Stimulated activated CD4-positive, alpha-beta T cell treated with anti-CD3 and anti-CD28 coated beads, Interleukin-15, amount 100 ng/mL, for 1 hour (primary cell): ENCODE measurements at places on chromosomes 2 and 18.

DNA sequence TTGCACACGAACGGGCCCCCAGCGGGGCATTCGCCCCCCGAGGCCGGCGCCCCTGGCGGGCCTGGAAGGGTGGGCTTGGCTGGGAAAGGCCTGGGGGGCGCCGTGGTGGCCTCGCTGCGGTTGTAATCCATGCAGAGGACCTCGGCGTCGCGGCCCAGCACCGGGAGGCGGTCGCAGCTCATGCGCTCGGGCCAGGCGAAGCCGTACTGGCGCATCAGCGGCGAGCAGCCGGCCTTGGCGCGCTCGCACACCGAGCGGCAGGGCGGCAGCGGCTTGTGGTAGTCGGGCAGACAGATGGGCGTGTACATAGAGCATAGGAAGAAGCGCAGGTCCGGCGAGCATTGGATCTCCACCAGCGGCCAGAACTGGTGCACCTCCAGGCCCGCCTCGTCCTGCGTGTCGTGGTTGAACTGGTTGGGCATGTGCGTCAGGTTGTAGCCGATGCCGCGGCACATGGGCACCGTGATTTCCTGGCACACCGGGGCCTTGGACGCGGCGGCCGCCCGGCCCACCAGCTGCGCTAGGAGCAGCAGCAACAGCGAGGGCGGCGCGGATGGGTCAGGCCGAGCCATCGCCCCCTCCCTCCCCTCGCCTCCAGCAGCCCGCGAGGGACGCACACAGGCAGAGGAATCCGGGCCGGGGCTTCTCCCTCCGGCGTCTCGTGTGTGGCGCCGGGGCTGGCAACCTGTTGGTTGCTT, 1.4 kb downstream of the FZD5 start:
- no peak for DNase-seq

DNA sequence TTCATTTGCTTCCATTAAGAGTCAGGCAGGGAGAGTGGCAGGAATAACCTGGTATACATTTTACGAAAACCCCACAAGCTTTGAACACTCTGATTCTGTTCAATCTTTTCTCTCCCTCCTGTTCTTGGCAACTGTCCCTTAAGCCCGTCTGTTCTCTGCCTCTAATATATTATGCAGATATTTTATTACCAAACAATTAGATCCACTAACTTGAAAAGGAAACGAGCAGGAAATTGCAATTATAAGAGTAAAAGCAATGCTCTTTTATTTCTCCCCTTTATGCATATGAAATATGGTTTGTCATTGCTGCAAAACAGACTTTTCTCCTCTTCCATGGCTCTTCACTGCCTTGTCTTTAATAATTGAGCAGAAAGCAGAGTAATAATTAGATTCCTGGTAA, 149.1 kb upstream of the CELF4 start:
- DNase-seq, result no peak

DNA sequence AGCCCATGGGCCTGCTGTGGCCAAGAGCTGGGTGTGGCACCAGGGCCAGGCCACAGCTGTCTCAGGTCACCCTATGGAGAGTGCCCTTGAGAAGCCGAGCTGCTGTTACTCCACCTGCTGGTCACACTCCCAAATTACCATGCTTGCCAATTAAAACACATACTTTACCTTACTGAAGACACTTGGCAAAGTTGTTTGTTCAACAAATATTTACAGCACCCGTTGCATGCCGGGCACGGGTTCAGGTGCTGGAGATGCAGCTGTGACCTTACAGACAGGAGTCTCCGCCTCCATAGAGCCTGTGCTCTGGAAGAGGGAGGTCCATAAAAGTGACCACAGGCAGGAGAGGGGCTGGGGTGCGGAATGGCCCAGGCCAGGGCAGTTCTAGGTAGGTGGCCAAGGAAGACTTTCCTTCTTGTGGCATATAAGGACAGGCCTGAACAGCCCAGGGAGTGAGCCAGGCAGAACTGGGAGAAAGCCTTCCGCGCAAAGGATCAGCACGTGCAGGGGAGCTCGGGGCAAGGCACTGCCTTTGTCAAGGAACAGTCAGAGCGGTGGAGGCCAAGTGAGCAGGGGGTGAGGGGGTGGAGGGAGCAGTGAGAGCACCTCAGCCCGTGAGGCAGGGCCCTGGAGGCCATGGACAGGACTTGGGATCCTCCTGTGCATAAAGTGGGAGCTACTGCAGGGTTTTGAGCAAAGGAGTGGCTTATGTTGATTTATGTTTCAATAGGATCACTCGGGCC, 23.6 kb upstream of the RBM44 start:
- DNase-seq, result peak; percentile 8

DNA sequence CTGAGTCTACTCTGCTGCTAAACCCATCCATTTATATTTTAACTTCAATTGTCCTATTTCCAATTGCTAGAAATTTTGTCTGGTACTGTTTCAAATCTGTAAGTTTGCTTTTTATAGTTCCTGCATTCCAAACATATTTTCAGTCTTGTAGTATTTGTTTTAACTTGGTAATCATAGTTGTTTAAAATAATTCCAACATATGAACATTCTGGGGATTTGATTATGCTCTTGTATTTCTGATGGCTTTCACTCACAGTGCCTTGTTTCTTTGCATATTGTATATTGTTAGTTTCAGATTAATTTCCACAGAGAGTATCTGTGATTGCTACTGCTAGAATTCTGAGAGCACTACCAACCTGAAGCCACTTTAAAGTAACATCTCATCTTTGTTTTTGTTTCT, 202.4 kb downstream of the ETAA1 start:
- no peak for DNase-seq

DNA sequence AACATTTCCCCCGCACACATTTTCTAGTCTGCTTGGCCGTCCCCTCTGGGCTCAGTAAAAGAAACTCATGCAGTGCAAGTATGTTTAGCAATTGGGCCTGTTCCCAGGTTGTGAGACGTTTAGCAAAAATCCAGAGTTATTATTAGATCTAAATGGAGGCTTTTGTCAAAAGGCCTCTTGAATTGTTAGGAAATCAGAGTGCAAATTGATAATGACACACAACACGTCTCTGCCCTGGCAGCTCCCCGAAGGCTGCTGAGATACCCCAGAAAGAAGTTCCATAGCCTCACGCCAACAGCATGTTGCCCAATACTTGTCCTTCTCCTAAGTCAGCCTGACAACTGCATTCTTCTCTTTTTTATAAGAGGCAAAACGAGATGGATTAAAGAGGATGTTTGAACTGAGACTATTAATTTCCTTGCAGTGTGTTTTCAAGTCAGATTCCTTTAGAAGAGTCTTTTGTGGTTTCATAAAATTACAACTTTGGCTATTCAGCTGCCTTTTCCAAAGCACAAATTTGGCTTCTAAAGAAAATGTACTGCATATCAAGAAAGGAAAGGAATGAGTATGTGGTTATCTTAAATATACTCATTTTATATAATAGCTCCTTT, 202.2 kb downstream of the TRIB2 start:
- DNase-seq, result no peak

DNA sequence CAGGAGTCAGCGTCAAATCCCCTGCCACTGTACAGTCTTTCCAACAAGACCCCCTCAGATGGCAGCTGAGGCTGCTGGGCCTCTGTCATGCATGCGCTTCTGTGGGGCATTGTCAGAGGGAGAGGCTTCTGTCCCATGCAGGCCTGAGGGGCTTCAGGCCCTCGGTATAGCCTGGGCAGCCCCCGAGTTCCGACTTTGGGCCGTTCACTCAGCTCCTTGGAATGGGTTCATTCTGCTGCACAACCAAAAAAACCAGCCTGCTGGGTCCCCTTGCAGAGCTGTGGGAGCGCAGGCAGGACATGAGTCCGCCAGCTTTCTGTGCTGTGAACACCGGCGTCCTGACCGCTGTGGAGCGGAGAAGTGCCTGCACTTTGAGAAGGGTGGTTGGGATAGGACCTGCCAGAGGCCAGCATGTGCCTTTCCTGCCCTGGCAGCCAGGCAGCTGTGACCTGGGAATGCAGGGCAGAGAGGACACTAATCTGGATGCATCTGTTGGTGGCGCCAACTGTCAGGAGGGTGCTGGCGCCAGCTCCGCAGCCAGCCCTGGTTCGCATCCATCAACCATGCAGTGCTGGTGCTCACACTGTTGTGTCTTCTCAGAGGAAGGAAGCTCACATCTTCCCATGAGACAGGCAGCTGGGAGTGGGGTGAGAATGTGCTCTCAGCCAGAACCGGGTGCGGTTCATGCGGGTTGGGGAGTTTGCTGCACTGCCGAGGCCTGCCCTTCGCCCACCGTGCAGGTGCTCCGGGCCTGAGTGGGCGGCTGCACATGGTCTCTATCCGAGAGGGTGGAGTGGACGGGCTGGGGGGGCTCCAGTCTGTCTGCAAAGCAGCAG, 14.3 kb downstream of the ARHGEF4 start:
- no peak for DNase-seq

DNA sequence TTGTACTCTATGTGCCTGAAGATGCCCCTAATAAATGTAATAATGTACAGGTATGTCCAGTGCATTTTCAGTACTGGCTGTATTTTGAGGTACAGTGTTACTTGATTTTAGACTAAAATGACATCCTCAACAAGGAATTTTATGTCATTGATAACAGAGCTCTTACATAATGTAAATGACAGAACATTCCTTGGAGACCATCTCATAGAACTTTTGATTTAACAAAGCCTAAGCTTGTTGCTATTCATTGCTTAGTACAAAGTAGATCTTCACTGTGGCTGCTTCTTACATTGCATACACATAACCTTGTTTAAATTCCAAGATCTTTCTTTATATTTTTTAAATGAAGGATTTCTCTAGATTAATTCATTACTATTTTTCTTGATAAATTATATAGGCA, 24.1 kb downstream of the DYNC1I2 start:
- DNase-seq, result no peak

DNA sequence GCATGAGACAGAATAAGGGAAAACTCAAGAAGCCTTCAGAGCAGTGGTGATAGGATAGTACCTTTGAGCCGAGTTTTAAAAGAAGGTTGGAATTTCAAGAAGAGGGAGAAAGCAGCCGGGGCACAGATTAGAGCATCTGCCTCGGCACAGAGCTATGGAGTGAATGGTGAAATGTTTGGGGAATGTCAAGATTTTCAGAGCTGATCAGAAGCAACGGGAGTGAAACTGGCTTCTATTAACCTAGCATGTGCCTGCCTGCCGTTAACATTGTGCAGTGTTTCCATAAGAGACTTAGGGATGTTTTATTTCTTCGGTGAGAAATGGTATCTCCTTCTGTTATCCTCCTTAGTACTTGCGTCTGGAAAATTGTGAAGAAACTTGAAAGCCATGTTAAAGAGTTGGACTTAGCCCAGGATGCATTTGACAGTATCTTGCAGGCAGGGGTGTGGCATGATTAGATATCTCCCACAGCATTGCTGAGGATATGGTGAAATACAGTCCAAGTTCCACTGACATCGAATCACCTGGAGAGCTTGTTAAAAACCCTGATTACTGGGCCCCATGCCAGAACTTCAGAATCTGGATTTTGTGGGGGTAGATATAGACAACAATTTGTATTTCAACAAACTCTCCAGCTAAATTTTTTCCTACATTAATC, 96.8 kb upstream of the PPP1CB start:
- DNase-seq, result no peak

DNA sequence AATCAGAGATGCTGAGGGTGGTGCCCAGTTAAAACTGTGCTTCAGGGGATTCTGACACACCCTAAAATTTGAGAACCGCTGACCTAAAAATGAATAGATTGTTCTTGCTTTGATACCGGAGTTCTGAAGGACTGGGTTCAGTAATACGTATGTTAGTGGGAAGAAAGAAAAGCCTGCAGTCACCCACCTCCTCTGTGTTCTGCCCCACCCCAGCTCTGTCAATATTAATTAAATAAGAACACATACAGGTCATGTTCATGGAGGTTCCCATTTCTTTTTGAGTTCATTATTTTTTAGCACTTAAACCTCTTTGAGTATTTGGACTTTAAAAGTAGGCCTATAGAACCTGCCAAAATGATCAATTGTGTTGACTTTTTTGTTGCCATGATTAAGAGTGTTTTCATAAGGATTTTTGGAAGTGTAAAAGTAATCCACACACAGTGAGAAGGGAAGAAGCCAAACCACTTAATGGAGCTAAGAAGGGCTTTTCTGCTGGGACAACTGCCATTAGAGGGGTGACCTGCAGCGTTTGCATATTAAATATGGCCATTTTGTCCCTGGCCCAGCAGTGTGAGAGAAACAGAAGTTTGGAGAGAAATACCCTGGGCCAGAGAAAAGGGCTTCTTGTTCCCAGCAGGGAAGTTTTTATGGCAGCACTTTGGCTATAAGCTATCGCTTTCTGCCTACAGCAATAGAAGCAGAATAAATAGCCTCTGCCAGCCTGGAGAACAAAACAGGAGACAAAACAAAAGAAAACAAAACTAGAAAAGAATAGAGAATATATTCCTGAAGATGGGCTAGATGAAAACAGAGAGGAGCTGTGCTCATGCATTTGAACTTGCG, 80.7 kb upstream of the RNF152 start:
- DNase-seq, result no peak

GRCh38 chr2:151051574-151052220, 210.0 kb downstream of the RBM43 start:
- DNase-seq, result no peak

DNA sequence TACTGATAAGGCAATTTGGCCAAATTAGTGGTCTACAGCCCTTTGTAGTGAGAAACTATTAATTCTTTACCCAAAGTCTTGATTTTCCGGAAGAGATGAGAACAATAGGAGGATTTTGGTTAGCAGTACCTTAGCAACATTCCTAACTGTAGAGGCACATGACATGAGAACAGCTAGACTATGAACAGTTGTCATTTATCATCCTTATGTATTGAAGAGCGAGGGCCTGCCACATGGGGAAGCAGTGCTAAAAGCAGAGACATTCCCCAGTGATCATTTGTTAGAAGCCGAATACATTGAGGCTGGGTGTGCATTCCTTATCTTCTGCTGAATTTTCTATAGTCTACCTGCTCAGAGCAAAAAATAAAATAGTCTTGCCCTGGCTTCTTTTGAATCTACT, 65.2 kb downstream of the RBBP8 start:
- DNase-seq, result no peak

- DNase-seq, result no peak
These were observed 11.8 kb downstream of the C2orf69 start for GRCh38 chr2:199922856-199923255.

DNA sequence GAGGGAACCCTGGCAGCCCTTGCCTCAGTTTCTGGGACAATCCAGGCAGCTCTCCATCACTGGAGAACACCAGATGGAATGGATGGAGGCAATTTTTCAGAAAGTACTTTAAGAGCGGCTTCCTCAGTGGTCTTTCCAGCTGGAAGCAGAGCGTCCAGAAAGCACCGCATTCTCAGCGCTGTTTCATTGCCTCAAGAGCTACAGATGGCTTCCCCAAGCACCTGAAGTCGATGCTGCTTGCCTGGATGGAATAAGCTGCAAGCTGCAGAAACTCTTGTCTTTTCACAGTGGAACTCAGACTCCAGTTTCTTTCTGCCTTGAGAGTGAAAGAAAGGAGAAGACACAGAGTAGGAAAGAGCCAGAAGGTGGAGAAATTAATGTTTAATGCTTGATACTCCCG, 766.9 kb downstream of the TDRD15 start:
- no peak for DNase-seq

DNA sequence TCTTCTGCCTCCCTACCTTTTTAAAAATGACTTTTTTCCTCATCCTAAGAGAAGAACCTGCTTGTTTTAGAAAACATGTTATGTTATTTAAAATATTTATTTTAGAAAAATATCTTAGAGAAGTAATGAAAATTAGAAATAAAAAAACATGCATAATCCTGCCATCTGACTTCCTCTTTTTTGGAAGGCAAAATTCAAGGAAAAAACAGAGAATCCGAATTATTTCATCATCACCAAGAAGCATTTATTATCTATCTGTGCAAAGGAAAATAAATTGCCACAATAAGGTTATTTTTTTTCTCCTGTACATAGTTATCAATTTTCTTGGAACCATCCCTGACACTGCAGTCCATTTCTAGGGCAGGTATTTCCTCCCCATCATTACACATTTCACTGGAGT, 14.4 kb downstream of the SLC39A6 start:
- no peak for DNase-seq

- peak; percentile 7 for DNase-seq
These were observed 42.4 kb downstream of the HK2 start for GRCh38 chr2:74876081-74876886.
